NCI-H1436 treated with DMSO at 0.1 percent for 48 hours (cell line): ENCODE measurements at places on chromosomes 7 and 10.

GRCh38 chr10:93457511-93457910 lies 24.6 kb downstream of the MYOF start:
- no peak for DNase-seq

DNA sequence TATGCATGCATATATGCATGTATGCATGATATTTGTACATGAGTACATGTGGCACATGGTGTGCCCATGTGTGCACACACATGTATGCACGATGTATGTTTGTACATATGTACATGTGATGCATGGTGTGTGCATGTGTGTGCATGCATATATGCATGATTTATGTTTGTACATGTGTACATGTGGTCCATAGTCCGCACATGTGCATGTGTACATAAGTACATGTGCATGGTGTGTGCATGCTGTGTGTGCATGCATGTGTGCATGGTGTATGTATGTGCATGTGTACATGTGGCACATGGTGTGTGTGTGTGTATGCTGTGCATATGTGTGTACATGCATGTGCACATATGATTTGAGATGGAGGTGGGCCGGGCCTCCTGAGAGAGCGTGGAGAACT lies 384.2 kb downstream of the TYW1 start:
- no peak for DNase-seq

GRCh38 chr7:20713792-20714191 lies 72.9 kb downstream of the SP8 start:
- no peak for DNase-seq

DNA sequence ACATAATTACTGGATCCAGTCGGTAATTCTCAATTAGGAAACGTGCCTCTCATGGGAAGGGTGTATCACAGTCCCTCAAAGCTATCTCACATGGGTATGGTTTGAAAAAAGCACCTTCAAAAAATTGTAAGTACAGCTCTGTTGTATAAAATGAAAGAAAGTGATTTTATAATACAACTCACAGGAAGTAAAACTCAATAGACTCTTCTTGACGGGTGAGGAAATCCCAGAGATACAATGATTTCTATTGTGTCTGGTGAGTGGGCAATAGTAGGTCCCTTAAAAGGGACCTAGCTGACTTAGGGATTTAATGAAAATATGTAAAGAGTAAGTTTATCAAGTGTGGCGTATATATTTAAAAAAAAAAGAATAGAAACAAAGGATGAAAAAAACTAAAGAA lies 27.0 kb downstream of the TASOR2 start:
- no peak for DNase-seq

DNA sequence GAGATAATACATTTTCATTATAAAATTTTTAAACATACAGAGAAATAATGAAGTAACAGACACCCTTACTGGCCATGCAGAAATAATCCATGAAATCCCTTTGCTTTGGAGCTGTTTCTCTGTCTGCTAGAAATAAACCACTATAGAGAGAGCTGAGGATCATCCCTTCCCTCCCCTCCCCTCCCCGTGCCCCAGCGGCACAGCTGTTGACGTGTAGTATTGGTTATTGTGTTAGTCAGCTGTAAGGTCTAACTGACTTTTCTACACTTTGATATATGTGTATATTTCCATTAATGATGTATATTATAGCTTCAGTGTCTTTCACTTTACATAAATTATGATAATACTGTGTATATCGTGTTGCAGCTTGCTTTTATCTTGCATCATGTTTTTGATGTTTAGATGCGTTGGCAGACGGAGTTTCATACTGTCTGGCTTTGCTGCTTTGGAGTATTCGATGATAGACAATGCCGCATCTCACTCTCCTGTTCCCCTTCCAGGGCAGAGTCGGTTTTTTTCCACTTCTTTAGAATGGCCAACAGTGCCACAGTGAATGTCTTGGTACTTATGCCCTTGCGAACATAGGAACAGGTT lies 27.4 kb upstream of the GRID1 start:
- no peak for DNase-seq

DNA sequence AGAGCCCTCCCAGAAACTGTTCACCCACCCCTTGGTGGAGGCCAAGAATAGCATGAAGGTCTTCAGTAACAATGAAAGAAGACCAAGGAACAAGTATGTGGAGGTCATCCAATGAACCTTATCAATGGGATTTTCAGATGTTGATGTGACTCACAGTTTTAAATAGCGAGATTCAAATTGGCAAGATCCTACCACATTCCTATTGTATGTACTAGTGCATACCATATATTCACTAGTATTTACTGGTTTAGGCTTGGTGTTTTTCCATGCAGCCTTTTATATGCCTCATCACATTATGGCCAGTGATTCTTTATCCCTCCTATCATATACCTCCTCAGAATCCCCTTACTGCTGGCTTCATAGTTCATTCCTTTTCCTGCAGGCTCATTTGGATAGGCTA lies 54.4 kb downstream of the ITGB8 start:
- DNase-seq: no peak

DNA sequence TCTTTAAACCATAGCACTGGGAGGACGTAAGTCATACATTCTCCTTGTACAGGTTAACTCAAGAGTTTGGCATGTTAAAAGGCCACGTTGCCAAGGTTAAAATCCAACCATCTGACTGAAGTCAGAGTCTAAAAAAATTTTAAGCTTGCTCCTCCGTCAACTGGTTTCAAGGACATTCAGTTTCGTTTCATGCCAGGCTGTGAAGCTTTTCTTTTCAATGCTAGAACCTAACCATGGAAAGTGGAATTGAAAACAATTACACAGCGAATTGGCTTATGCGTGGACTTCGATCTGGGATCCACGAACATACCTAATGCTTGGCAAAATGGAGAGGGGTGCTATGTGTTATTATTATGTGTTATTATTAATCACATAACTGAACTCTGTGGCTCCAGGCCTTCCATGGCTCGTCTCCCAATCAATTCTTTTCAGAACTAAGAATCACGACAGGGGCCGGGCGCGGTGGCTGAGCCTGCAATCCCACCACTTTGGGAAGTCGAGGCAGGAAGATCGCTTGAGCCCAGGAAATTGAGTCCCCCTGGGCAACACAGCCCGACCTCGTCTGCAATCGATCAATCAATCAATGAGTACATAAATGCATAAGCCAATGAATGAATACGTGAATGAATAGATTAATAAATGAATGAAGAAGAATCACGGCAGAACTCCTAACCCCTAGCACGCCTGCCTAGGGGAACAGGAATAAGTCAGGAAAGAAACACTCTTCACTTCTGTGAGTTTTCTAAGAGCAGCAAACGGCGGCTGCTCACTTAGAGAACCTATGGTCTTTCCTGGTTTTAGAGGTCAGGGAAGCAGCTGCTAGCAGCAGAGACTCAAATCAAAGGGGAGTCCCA lies 733 bp upstream of the ARL5B start:
- no peak for DNase-seq

DNA sequence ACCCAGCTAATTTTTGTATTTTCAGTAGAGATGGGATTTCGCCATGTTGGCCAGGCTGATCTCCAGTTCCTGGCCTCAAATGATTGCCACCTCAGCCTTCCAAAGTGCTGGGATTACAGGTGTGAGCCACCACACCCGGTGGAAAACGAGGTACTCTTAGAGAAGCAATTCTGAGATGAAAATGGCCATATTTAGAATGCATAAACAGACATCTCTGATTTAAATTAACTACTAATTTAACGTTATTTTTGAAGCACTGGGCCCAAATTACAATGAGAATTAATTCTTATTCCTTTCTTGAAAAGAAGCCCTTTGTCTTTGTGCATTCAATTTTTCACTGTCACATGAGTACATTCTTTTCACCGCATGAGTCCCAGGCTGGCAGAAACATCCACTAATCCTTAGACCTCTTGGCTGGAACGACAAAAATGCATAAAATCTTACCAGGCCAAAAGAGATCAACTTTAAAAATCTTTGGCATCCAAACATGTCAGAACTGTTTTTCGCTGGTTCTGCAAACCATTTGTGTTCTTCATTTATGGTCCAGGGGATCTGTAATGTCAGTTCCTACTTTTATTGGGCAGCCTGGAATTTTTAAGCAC lies 60.1 kb upstream of the CAPZA2 start:
- no peak for DNase-seq

DNA sequence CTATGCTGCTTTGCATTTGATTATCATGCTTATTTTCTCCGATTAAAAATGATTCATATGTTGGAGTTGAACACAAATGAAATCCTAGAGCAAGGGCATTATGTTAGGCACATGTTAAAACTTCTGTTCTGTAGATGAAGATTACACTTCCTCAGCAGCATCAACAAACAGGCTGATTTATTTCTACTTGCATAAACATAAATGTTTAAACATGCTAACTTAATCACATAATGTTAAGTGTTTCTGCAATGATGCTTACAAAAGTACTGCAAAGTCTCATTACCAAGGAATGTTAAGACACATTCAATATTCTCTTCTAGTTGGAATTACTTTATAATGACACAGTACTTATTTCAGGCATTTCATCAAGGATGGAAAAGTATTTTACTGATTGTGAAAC lies 770.8 kb downstream of the ANKRD7 start:
- DNase-seq: no peak

GRCh38 chr10:98028168-98028770 lies 2.2 kb downstream of the CRTAC1 start:
- no peak for DNase-seq

GRCh38 chr10:32357056-32357735 lies 10.2 kb upstream of the EPC1 start:
- no peak for DNase-seq

DNA sequence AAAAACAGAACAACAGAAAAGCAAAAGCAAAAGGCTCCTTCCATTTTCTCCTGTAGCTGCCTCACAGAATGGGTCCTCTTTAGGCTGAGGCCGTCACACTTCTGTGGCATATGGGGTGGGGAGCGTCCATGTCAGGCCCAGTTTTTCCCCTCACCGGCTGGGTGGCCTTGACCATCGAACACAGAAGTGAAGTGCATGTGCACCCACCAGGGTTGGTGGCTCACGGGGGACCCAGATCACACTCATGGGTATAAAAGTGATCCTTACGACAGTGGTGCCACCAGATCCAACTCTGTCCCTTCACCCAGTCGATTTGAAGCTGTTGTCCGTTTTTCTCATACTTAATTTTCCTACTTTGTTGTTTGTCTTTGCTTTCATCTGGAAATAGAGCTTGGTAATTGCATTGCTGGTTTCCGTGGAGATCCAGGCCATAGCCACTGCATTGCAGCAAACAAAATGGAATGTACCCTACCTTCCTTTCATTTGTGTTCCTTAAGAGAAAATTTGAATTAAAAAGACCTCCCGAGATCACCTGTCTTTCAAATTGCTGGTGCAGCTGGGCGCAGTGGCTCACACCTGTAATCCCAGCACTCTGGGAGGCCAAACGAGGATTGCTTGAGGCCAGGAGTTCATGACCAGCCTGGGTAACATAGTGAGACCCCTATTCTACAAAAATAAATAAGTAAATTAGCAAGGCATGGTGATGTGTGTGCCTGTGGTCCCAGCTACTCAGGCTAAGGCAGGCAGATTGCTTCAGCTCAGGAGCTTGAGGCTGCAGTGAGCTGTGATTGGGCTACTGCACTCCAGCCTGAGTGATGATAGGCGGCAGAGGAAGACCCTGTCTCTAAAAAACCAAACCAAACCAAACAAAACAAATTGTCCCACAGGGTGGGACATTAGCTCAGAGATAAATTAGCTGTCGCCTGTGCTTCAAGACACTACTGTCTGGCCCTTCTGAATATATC lies 10.7 kb upstream of the GJD4 start:
- no peak for DNase-seq

DNA sequence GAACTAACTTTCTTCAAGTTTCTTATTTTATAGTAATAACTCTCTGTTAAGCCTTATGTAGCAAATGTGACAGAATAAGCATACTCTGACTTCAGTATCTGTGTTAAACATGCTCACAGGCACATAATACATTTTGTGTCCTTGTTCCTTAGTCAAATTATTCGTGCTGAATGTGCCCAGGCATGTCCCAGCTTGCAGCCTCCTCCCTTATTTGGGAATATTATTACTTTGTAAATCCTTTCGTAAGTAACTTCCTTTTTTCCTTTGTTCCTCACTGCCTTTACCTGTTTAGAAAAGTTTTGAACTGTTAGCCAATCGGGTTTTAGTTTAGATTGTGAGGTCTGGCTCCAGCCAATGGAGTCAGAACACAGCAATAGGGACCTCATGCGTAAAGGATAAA lies 46.9 kb downstream of the GALNT11 start:
- no peak for DNase-seq

DNA sequence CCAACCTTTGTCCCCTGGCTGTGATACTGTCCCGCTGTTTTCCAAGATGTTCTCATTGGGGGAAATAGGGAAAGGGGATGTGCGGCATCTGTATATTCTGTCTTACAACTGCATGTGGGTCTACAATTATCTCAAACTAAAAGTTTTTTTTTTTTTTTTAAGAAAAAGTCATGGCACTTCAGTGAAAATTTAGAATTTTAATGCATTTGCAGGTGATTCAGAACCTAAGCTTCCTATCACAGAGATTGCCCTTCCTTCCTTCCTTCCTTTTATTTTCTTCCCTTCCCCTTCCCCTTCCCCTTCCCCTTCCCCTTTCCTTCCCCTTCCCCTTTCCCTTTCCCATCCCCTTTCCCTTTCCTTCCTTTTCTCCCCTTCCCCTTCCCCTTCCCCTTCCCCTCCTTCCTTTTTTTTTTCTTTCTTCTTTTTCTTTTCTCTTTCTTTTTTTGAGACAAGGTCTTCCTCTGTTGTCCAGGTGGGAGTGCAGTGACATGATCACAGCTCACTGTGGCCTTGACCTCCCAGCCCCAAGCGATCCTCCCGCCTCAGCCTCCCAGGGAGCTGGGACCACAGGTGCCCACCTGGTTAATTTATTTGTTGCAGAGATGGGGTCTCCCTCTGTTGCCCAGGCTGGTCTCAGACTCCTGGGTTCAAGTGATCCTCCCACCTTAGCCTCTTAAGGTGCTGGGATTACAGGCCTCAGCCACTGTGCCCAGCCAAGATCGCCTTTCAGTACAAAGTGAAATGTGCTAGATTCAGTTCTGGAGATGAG lies 32.0 kb downstream of the JAKMIP3 start:
- no peak for DNase-seq

GRCh38 chr10:43355749-43356371 lies 15.6 kb upstream of the FXYD4 start:
- no peak for DNase-seq

GRCh38 chr7:11648980-11649379 lies 183.0 kb downstream of the THSD7A start:
- no peak for DNase-seq

DNA sequence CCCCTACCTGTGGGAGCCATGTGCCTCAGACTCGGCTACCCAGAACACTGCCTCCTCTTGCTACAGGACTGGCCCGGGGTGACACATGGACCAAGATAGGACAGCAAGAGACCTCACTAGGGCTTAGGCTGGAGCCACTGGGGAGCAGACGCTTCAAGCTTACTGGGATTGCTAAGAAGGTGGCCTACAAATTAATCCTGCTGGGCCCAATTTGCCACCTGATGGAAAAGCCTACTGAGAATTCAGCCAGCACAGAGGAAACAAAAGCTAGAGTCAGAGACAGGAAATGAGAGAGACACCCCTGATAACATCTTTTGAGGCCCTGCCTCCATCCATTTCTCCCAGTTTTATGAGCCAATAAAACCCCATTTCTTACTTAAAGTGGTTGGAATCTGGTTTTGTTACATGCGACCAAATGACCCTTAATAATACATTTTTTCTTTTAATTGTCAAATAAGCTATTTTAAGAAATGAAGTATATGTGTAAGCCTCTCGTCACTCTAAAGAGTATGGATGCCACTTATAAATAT lies 282.1 kb downstream of the CXCL12 start:
- no peak for DNase-seq
